NCI-H1694 (cell line): ENCODE measurements at places on chromosomes 4 and X.

DNA sequence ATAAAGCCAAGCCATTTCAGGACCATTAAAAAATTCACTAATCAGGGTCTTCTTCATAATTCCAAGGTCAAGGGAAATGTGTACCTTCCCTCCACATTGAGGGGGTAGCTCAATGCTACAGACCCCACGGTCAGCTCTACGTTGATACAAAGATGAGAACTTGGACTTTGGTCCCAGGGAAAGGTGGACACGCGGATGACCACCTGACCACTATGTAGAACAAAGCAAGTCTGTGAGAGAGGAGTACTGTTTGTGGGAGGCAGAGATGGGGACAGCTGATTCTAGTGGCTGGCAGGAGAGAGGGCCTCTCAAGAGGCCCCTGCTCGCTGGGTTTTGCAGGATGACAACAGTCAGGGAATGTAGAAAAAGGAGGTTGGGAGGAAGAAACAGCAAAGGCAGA is 58.0 kb downstream of the SLC2A9 start:
- no peak for DNase-seq

DNA sequence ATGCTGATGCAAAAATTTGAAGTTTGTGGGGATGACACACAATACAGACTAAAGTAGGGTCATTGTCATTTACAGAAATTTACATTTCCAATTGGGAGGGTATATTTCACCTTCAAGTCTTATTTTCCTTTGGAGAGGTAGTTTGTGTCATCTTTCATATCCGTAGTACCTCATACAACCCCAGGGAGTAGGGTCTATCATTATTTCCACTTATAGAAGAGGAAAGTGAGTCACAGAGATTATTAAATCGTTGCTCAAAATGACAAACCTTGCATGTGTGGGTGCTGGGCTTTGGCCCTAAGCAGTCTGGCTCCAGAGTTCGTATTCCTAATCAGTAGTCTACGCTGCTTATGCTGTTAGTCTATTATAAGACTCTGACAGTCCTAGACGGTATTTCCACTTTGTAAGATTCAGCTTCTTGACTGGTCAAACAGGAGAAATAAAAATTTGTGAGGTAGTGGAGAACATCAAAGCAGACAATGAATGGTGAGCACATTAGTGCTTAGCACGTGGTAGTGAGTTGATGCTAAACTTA is 516.5 kb downstream of the PCDH7 start:
- DNase-seq, result no peak

DNA sequence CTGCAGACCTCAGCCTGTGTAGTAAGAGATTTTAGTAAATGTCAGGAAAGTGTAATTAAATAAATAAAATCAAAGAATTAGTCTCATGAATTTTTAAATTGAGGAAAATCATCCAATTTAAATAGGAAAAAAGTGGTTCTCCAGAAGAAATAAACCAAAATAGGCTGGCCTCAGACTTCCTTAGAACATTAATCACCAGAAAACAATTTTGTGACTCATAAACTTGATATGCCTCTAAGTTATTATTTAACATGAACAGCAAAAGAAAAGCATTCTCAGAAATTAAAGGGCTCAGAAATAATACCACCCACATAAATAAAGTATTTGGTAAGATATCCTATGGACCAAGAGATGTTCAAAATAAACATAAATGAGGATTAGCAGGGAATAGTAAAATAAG is 14.3 kb downstream of the FAM47B start:
- DNase-seq, result no peak

GRCh38 chr4:182973511-182973911 is 56.3 kb upstream of the DCTD start:
- no peak for DNase-seq

- no peak for DNase-seq
Measured at GRCh38 chrX:65731684-65732289, 64.3 kb downstream of the MSN start.

DNA sequence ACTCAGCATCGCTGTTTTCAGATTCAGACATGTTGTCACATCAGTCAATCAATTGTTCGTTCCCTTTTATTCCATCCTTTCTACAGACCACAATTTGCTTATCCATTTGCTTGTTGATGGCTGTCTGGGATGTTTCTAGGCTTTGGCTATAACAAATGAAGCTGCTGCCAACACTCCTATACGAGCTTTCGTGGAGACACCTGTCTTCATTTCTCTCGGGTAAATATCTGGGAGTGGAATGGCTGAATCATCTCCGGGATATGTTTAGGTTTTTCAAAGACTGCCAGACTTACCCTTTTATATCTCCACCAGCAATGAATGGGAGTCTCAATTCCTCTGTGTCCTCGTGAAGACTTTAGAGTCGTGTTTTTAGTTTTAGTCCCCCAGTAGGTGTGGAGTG is 118.9 kb downstream of the SORCS2 start:
- no peak for DNase-seq

- DNase-seq, result no peak
Measured at GRCh38 chr4:115042496-115042895, 70.9 kb downstream of the NDST4 start.

DNA sequence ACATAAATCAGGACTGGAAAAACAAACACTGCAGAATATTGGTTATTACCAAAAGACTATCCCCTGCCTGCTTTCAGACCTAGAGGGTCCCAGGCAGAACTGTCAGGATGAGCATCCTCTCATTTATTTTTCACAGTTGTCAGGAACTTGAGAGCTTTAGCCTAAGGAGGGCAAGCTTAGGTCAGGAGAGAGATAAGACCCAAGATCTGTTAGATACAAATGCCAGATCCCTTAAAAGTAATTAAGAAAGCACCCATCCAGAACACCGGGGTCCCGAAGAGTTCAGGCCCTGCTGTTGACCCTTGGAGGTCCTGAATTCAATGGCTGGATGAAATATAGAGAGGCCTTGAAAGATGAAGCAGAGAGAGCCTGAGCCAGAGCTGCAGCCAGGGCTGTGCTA is 5.9 kb upstream of the MAGEB3 start:
- no peak for DNase-seq

- no peak for DNase-seq
Measured at GRCh38 chrX:68646421-68646820, 1.0 kb upstream of the STARD8 start.

DNA sequence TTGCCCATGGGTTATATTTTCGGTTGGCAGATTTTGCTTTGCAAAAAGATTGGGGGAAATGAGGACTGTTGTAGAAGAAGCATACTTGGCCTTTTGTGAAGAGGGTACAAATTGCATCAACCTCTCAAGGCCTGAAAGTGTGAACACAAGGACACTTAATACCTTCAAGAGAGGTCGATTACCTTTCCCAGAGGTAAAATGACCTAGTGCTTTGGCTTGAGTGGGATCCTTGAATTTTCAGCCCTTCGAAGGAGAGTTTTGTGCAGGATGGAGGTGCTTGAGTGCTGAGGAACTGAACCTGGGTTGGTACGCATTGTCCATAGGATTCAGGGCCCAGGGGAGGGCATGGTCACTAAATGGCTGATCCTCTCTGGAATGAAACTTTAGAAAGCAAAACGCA is 27.6 kb upstream of the NKAP start:
- DNase-seq, result no peak

GRCh38 chrX:101409043-101409442 is 1.0 kb downstream of the HNRNPH2 start:
- DNase-seq, result no peak

DNA sequence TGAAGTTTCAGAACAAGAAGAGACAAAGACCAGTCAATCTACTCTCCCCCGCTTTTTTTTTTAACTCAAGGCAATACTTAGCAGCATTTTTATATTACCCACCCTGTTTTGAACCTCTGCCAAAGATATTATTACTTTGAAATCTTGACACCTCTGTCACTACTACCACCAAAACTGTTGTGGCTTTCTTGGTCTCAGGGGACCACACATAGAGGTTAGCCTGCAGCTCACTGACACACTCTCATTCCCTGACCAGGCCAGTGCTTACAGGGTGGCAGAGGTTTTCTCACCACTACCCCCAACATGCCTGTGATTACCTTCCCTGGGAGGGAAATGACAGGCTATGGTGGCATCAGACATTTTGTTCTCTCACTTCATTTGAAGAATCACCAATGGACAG is 137.4 kb upstream of the STIM2 start:
- no peak for DNase-seq

DNA sequence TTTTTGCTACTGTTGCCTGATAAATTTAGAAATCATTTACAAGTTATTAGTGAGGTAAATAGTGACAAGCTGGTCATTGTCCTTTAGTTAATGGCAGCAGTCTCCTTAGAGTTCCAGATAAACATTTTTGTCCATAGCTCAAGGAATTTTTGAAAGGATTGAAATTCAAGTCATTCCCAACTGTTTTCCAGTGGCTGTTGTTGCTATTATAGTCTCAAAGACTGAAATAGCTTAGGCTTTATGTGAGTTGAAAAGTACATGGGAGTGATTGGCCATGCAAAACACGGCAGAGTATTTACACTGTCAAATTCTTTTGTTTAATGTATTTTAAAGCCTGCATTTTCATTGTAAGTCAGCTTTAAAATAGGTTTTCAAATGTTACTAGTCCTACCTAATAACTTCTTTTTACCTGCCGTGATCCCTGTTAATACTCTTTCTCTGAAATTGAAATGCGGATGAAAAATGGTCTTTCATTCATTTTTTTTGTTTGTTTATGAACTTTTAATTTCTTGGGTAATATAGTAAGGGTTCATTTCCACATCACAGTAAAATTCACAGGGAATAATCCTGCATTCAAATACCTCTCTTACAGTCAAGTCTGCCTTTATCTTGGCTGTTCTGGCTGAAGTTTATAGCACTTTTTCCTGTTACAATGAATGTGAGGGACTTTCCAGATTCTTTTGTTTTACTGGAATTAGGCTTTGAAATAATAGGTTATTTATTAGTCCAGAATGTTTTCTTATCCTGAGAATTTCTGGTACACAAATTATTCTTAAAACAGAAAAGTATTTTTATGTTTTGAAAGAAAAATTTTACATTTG is 85.1 kb downstream of the PDLIM5 start:
- no peak for DNase-seq

DNA sequence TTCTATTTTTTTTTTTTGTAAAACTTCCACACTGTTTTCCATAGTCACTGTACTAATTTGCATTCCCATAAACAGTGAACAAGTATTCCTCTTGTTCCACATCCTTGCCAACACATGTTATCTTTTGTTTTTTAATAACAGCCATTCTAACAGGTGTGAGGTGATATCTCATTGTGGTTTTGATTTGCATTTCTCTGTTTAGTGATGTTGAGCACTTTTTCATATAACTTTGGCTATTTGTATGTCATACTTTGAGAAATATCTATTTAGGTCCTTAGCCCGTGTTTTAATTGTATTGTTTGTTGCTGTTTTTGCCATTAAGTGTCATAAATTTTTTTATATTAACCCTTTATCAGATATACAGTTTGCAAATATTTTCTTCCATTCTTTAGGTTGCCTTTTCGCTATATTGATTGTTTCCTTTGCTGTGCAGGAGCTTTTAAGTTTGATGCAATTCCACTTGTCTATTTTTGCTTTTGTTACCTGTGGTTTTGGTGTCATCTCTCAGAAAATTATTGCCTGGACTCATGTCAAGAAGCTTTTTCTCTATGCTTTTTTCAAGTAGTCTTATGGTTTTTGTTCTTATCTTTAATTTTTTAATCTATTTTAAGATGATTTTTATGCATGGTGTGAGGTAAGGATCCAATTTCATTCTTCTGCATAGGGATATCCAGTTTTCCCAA is 27.9 kb upstream of the NDNF start:
- DNase-seq, result no peak

DNA sequence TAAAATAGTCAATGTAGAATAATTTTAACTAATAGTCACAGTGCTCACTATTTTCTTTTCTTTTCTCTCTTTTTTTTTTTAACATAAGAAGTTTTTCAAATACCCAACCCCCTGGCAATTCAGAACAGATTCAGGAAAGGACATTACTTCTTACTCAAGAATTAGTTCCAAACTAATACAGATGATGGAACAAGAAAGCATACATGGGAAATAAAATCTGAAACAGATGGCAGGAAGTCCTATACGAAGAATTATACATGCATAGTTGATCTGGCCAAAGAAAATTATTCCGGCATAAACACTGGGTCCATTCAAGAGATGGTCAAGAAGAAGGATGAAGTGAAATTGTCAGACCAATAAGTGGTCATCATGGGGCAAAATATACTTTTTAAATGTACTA is 614.4 kb upstream of the INTU start:
- DNase-seq, result no peak

DNA sequence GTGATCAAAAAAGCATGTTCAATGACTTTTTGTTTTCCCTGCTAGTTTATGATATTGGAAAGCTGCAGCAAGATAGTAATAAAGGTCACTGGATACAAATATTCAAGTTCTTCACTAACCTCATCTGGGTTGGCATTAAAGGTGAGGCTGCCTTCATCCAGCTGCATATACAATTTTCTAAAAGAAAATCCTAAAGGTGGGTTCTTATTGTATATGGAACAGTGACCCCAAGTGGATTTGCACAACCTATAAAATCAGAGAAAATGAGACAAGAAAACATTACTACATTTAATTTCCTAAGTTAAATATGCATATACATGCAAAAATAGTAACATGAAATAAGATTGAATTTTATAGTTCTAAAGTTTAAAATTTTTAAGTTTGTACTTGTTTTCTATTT is 23.9 kb downstream of the FBXO8 start:
- DNase-seq, result no peak

DNA sequence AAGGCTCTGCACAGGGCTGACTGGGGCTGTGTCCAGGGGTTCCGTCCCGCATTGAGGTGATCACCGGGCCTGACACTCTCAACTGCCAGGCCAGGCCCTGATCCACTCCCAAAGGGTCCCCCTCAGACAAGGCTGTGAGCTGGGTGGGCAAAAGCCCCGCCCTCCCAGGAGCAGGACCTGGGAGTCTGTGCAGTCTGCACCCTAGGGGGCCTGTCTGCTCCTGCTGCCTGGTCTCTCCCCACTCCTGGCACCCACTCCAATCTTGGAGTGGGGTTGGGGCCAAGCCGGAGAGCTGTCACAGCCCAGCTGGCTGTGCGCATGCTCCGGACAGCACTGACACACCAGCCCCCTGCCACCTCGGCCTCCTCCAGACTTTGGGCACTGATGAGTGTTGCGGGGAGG is 9.4 kb upstream of the SPP1 start:
- no peak for DNase-seq

DNA sequence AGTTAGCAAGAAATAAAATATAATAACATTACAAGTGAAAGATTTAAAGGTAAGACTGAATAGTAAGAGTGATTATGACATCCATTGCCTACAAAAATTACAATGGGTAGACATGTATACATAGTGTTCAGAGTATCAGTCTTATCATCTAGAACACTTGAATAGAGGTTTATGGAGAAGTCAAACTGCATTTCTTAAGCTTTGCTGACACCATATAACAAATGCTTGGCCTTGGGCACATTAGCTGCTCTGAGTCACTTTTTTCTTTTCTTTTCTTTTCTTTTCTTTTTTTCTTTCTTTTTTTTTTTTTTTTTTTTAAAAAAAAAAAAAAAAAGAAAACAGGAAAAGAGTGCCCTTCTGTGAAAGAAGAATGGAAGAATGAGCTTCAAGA is 220.0 kb downstream of the SPCS3 start:
- no peak for DNase-seq

- DNase-seq, result no peak
Measured at GRCh38 chrX:9340598-9341290, 124.1 kb upstream of the TBL1X start.

- no peak for DNase-seq
Measured at GRCh38 chr4:88697141-88697540, 488 bp downstream of the NAP1L5 start.

GRCh38 chrX:11481035-11481434 is 184.7 kb downstream of the ARHGAP6 start:
- no peak for DNase-seq
